COR-L47 (cell line): ENCODE measurements at places on chromosomes 7 and 10.

DNA sequence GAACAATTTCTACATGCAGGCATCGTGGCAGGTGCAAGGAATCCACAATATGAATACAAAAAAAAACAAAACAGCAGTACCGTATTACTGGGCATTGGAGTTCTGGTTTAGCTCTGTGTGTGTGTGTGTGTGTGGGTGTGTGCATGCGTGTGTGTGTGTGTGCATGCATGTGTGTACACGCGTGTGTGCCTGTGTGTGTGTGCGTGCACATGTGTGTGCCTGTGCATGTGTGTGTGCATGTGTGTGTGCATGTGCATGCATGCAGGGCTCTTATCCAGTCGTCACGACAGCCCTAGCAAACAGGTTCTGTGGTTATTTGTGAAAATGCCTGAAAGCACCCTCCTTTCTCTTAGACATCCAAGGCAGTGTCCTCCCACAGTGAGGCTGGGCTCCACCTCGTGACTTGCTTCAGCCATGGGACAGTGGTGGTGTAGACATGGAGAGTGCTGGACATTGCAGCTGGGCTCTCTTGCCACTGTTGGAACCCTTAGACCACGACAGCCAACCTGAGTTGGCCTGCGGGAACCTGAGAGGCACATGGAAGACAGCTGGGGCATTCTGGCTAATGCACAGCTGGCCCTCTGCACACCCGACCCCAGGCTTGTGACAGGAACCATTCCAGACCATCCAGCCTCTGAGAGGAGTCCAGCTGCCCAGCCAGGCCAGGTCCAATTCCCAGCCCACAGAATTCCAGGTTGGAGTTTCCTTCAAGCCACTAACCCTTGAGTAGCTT, 173.4 kb upstream of the SHH start:
- no peak for DNase-seq

GRCh38 chr7:135798095-135798494, 49.5 kb upstream of the FAM180A start:
- DNase-seq, result no peak

GRCh38 chr10:88377510-88377909, 205.6 kb downstream of the RNLS start:
- DNase-seq, result no peak

- DNase-seq, result no peak
Observed at GRCh38 chr7:27122077-27122910, 8.3 kb downstream of the HOXA4 start.

- no peak for DNase-seq
Observed at GRCh38 chr10:131789516-131789915, 111.3 kb upstream of the PPP2R2D start.

- DNase-seq, result no peak
Observed at GRCh38 chr10:57952741-57953140, 315.0 kb downstream of the IPMK start.

DNA sequence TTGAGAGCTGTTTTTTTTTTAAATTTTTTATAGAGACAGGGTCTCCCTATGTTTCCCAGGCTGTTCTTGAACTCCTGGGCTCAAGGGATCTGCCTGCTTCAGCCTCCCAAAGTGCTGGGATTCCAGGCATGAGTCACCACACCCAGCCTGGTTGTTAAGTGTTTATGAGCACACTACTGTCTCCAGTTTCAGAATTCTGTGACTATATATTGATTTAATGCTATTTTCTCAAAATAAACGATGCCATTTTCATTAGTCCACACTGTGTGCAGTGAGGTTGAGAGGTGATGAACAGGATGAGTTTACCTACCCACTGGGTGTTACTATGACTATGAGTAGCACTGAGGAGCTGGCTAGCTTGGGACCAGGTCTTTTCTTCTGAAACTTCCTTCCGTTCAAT, 110.9 kb upstream of the FAM180A start:
- DNase-seq, result no peak

DNA sequence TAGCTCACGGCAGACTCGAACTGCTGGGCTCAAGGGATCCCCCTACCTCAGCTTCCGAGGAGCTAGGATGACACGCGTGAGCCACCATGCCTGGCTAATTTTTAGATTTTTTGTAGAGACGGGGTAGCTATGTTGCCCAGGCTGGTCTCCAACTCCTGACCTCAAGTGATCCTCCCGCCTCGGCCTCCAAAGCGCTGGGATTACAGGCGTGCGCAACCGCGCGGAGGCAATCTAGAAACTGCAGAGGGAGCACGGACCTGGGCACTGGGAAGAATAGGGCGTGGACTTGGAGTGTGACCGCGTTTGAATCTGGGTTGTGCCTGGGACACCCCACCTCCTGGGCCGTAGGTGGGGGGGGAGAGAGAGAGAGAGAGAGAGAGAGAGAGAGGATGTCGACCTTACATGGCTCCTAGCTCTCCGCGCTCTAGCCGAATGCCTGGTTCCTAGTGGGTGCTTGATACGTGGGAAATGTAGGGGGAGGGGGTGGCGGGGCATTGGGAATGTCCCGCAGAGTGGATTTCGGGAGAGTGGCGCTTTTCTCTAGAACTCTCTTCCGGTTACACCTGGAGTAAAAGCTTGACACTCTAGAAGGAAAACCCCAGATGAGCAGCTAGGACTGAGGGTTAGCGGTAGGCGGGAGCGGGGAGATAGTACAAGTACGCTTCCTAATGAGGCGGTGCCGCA, 1.2 kb upstream of the MAP3K8 start:
- DNase-seq, result no peak

GRCh38 chr10:122638106-122638505, 61.5 kb downstream of the C10orf120 start:
- DNase-seq, result no peak

DNA sequence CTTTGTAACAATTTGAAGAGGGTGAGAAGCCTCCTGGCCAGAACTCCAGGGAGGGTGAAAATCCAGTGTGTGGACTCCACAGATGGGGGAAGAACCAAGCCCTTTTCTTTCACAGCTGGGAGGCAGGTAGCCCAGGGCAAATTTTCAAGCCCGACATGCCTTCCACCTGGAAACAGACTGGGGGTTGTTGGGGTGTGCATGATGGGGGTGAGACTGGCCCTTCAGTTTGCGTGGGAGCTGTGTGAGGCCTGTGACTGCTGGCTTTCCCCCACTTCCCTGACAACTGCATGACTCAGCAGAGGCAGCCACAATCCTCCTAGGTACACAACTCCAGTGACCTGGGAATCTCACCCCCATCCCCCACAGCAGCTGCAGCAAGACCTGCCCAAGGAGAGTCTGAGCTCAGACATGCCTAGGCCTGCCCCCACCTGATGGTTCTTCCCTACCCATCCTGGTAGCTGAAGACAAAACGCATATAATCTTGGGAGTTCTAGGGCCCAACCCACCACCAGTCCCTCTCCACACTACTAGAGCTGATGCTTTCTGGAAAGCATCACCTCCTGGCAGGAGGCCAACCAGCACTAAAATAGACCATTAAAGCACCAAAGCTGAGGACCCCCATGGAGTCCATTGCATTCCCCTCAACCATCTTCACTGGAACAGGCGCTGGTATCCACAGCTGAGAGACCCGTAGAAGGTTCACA, 445.4 kb downstream of the TFEC start:
- DNase-seq, result peak; percentile 31

DNA sequence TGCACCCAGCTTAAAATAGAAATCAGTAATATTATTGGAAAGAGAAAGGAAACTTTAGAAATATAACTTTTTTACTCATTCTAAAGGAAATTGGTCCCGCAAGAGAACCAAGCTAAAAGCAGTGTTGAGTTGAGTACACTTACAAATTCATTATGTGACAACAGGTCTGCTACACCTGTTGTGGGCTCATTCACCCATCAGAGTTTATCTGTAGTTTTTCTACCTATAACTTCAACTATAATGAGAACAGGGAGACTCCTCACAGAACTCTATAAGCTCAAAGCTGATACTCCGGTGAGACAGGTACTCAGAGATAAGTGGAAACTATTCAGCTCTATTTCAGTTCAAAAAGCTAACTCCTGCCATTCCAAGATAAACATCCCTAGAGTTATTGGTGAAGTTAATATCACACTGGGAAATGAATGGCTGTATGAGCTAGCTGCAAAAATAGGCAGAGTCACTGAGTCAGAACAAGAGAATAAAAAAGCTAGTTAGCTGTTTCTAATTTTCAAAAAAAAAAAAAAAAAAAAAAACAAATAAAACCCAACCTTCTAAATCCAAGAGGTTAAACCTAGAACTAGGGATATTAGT, 121.3 kb downstream of the PPP1R3A start:
- no peak for DNase-seq

GRCh38 chr10:127322286-127322685, 125.9 kb upstream of the INSYN2A start:
- DNase-seq, result no peak

GRCh38 chr7:35707422-35707821, 12.5 kb upstream of the HERPUD2 start:
- no peak for DNase-seq

- no peak for DNase-seq
Observed at GRCh38 chr7:107898997-107899594, 8.1 kb downstream of the DLD start.

DNA sequence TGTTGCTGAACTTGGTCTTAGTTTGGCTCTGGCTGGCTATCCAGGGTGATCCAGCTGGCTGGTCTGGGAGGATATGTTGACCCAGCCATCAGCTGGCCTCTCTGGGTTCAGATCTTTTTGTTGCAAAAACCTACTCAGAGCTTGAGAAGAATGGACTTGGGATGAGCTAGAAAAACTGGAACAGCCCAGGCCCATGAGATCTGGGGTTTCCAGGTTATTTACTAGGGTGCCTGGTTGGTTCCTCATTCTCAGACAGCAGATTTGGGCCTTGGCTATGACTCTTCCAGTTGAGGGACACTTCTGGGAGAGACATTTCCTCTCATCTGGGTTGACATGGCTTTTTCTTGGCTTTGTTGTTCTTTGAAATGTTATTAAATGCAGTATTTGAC, 116.6 kb downstream of the ADCY1 start:
- no peak for DNase-seq

DNA sequence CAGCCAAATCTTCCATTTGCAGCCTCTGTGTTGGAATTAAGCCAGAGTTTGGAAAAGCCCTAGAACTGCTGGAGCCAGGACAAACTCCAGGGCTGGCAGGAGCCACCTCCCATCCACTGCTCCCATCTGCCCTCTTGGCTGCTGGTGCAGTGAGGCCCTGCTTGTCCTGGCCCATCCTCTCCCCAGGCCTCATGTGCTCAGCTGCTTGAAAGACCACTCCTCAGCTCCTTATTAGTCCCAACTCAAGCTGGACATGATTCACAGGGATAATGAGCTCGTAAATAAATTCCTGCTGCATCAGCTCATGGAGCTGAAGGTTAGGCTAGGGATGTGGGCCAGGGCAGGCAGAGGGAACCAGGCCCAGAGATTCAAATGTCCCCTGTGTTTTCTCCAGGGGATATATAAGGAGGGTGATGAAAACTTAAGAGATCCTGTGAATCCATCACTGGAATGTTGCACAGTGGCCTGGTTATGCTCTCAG, 282.8 kb downstream of the RPS24 start:
- DNase-seq, result no peak

DNA sequence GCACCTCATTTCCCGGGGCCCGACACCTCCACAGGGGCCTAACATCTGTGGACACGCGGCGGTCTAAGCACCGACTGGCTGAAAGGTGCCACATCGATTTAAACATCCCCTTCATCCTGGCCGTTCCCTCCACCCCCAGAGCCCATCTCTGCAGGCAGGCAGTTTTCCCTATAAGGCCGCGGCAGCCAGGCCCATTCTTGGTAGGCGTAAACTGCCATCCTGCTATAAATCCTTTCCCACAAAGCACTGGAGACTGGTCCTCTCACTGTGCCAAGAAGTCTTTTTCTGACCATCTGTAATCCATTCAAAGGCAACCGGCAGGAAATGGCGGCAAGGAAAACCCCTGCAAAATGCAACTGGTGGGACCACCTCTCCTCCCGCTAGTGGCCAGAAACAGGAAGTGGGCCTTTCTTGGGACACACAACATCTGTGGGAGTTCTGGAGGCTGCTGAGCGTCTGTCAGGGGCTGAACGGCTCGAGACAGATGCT, 22.4 kb downstream of the ATXN7L1 start:
- no peak for DNase-seq

GRCh38 chr7:139591550-139592195, 68.2 kb downstream of the CLEC2L start:
- DNase-seq, result no peak

- DNase-seq, result no peak
Observed at GRCh38 chr10:21617267-21617666, 83.2 kb downstream of the MLLT10 start.

- DNase-seq, result no peak
Observed at GRCh38 chr10:110107430-110107829, 99.6 kb downstream of the ADD3 start.

DNA sequence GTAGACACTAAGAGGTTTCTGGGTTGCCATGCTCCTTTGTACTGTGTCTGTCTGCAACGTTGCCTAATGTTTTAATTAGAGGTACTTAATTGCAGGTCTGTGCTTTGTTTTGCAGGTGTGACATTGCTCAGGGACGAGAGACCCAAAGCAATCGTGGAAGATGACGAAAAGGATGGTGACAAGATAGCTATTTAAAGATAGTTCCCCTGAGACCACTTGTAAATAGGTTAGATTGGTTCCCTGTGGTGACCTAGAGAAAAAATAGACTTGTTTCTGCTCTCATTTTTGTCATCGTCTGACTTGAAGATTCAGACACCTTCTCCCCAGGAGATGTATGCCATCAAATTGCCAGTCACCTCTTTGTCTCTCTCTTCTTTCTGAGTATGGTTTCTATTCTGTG, 20.1 kb downstream of the PPP1R17 start:
- DNase-seq, result peak; percentile 47

DNA sequence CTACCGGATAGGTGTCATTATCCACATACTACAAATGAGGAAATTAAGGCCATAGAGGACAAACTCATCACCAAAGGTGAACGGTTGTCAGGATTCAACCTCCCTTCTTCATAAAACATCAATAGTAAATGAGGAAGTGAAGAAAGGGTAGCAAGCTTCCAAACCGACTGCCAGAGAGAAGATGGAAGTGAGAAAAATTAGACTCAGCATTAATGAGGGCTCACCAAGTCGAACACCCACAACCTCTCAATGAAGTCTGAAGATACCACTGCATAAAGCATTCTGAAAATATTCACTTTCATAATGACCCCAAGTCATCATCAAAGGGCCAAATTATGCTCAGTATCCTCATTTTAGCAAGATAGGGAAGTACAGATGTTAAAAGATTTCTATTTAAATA, 29.6 kb downstream of the ABCB4 start:
- no peak for DNase-seq

DNA sequence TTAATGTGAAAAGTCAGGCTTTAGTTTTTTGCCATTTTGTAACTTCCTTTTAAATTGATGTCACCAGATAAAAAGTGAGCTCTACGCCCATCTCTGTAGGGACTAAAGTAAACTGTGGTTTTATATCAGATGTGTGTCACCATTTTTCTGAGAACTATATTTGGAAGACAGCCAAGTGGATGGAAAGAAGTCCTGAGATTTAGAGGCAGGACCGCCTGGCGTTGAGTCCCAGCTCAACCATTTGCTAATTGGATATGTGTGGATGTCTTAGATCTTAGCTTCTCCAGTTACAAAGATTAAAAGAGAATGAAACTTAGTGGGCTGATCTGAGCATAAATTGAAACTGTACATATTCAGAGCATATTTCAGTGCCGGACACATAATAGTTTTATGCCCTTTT, 691.6 kb upstream of the CELF2 start:
- no peak for DNase-seq
